ENCODE measurements at places on chromosomes 5 and 9.

GRCh38 chr9:105401651-105402050, 46.2 kb upstream of the FSD1L start:
- DNase-seq = no peak

DNA sequence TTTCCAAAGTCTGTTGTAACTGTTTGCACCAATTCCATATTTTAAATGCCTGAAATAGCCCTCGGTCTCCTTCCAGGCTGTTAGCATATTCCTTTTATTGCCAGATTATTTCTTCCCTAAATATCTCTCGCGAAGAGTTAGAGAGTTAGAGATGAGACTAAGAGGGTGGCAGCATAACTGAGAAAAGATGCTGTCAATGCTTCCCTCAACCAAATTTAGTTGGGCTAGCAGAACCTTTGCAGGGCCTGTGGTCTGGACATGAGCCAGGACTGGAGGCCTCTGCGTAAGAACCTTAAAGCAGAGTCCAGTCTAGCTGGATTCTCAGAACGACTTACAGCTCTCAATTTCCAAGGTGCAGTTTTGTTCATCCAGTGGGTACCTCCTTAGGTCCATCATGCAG, 135.9 kb downstream of the GABRB2 start:
- no peak for DNase-seq

- peak; percentile 60 for DNase-seq
These were observed 1.2 kb upstream of the AJM1 start for GRCh38 chr9:136840877-136841645.

- no peak for DNase-seq
These were observed 87.9 kb upstream of the IFNK start for GRCh38 chr9:27436234-27436633.

- DNase-seq = peak; percentile 79
These were observed 343.6 kb downstream of the SPATA31D1 start for GRCh38 chr9:82332018-82332773.

DNA sequence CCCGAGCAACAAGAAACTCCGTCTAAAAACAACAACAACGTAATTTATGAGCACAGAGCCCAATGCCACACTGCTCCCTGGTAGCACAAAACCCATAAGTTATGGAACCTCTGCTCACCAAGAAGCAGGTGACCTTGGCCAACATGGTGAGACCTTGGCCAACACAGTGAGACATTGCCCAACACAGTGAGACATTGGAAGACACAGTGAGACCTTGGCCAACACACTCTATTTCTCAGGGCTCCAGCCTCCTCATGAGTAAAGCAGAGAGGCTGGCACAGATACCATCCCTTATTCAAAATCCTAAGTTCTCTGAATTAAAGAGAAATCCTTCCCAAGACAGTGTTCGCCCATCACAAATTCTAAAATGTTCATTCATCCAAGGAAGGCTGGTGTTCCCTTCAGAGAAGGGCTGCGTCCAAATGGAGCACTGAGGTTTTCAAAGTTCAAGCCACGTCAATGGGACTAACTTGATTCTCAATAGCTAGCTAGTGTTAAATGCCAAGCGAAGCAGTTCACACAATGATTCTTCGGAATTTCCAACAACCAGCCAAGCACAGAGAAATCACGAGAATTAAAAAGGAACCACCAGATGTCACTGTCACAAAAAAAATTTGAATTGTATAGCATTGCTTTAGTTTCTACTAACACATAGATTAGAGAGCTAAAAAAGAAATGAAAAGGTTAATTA, 29.5 kb downstream of the TTC39B start:
- DNase-seq = peak; percentile 19

- no peak for DNase-seq
These were observed 35.7 kb upstream of the PLIN2 start for GRCh38 chr9:19162956-19163355.

DNA sequence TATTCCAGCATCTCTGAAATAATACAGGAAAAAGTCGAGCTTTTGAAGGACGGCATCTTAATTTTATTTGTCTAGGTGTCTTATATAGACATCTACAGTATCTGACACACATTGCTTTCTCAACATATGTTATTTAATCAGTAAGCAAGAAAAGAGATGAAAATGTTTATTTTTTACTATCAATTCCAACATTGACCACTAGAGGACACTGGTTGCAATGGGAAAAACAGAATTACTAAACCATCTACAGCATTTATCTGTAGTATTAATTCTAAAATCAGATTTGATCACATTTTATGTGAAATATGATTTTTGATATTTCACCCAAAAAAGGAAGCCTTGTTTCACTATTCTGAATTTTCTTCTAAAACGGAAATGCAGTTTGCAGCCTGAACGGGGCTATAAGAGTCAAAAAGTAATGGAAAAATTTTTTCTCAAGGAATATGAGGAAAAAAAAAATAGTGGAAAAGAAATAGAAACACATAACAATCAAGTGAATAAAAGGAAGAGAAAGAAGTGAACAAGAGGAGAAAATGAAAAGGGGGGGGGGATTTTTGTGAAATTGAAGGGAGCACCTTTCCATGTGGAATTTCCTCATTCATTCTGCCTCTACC, 98.6 kb downstream of the OSTF1 start:
- no peak for DNase-seq

DNA sequence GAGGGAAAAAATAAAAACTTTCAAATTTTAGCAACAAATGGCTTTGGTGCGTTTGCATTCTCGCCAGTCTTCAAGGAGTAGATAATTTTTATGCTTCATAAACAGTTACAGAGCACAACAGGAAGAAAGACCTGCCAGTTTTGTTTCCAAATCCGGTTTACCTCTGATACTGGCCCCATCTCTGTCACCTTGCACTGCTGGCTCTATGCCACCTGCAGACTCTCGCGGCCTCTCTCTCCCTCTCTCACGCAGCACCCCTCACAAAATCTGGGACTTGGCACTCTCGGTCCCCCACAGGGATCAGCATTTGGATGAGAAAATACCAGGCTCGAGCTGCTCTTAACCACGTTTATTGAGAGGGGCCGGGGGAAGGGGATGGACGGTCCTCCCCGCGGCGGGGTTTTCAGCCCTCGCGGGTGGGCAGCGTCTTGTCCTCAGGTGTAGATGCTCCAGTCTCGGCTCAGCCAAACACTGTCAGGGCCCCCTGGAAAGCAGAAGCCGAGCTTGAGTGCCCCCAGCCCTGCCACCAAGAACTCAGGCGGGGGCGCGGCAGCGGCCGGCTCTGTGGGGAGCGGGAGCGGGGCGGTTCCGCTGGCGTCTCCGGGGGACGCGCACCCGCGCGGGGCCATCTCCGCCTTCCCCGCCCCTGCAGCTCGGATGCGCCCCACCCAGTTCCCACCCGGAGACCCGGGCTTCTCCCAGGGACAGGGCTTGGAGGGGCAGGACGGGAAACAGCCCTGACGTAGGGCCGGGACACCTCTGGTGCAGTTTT, 1.3 kb downstream of the SCGB3A1 start:
- DNase-seq = no peak

GRCh38 chr5:65061250-65061973, 292.7 kb downstream of the CWC27 start:
- DNase-seq = no peak

DNA sequence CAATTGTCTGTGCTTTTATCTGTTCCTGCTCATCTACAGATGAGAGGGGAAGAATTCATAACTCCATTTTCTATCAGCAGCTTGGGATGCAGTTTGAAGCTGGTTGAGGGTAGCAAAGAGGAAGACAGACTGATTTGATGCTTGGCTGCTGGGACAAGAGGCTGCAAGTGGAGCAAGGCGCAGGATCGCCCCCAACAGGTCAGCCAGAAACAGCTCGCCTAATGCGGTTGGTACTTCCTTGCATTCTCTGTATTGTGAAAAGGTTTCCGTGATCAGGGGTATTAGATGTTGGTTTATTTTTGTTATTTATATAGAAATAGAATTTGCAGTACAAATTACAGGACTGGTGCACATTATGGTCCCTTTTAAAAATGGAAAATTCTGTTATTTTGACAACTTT, 40.6 kb downstream of the ZNF883 start:
- no peak for DNase-seq

DNA sequence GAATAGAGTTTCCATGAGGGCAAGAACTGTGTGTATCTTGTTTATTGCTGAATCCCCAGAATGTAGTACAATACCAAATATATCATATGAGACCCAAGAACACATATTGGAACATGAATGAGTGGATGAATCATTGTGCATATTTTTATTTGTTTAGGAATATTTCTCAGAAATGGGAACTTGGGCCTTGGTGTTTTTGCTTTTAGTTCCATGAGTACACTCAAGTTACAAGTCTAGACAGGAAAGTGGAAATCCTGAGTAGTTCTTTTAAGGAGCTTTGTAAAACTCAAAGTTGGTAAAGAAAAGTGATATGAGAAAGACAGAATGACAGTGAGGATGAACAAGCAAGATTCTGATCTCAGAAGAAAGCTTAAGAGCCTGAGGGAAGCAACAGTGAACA, 647.0 kb downstream of the EFNA5 start:
- DNase-seq = no peak

Data from HT1080 (cell line).